AG04449 (cell line): ENCODE measurements at places on chromosomes 7 and 10.

DNA sequence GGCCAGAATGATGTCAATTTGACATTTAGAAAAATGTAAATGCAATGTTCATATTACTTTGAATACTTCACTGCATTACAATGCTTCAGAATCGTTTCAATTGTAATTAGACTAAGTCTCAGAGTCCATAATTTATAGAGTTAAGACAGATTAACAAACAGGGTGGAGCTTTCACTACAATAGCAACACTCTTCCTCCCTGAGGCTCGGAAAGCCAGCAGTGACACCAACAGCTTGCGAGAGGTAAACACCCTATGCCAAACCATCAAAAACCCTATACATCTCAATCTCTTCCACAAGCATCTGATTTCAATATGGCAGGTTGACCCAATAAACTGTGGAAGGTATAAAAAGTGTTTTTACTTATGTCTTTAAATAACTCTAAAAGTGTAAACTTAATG is 72.2 kb downstream of the DOCK4 start:
- no peak for DNase-seq

DNA sequence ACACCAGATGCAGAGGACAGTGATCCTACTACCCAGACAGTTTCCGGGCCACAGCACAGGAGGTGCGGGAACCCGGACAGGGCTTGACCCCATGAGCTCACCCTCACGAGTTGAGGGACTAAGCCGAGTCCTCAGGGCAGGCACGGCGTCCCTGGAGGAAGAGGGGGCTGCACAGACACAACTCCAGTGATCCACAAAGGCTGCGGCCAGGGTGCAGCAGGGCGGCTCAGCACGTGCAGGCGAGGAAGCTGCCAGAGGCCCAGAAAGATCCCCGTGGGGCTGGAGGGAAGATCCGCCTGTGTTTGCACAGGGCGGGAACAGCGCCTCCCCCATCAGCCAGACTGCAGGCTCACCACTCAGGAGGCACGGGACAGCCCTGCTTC is 45.9 kb upstream of the TMEM72 start:
- DNase-seq, result no peak

GRCh38 chr10:127298381-127298780 is 102.0 kb upstream of the INSYN2A start:
- peak; percentile 26 for DNase-seq

- no peak for DNase-seq
Measured at GRCh38 chr7:133052401-133052756, 29.5 kb downstream of the CHCHD3 start.

GRCh38 chr10:119761106-119761505 is 35.3 kb downstream of the INPP5F start:
- peak; percentile 74 for DNase-seq

DNA sequence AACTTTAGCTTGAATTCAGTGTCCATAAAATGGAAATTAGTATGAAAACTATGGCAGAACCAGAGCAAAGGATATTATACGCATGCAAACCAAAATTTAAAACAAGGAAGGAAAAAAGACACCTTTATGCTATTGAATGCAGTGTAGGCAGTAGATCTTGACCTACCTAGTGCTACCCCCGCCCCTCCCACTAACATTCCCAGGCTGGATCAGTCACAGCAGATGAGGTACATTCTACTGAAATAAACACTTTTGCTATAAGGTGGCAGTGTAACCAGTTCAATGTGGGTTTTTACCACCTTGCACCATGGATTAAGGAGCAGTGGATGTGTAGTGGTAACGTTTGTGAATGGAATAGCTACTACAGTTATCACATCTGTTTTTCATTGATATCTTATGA is 27.9 kb downstream of the SRI start:
- no peak for DNase-seq

- no peak for DNase-seq
Measured at GRCh38 chr7:106134241-106134640, 22.1 kb upstream of the SYPL1 start.

- no peak for DNase-seq
Measured at GRCh38 chr10:79093658-79094411, 25.1 kb downstream of the ZMIZ1 start.

DNA sequence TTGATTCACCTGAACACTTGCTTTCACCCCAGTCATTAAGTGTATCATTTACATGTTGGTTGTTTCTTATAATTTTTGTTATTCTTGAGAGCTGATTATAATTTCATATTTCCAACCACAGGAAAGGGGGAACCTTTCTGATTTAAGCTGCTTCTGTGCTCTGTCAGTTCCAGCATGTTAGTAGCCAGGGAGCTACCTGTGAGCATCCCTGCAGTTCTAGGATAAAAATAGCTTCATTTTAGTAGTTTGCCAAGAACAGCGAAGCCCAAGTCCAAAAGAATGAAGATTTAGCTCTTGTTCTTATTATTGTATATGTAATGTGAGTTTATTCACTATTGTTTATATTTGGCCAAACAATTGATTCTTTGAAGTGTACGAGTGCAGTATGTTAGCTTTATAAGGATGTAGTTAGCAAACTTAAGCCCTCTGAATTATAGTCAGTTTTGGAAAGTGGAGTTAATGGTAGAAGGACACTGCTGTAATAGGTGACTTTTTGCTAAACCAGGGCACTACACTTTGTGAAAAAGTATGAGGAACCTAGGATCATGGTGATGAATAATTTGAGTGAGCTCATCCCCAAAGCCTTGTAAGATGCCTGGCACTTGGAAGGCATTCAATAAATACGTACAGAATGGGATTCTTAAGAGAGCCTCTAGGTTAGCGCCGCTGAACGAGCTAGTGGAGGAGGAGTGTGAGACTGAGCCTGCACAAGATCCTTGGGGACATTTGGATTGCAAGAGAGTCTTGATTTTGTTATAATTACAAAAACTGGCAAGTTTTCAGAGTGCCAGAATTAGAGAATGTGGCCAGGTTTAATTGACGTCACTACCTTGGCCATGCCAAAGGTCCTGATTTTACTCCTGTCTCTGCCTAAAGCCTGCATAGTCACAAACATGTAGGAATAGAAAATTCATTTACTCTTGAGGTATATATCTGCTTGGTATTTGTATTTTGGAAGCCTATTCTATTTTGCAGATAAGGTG is 29.8 kb downstream of the DNAH11 start:
- no peak for DNase-seq

- no peak for DNase-seq
Measured at GRCh38 chr10:42744134-42744701, 38.4 kb upstream of the BMS1 start.
